ENCODE measurements at places on chromosomes 2 and 18.

- H3K36me3 ChIP-seq, result no peaks in the 10 kb centered on the region
- peaks cover 17% of the 10 kb centered on the region for H3K27me3 ChIP-seq
- H3K4me3 ChIP-seq, result no peak overlapping the region
- no peak for DNase-seq
- peaks cover 2% of the 10 kb centered on the region for H3K4me1 ChIP-seq
- H3K27ac ChIP-seq, result no peak overlapping the region
These were observed 198.9 kb upstream of the SH3BP4 start for GRCh38 chr2:234752966-234753365.

GRCh38 chr2:166013878-166014277 is 60.3 kb upstream of the TTC21B start:
- no peak overlapping the region for H3K27ac ChIP-seq
- H3K36me3 ChIP-seq, result no peaks in the 10 kb centered on the region
- DNase-seq, result no peak
- H3K27me3 ChIP-seq, result peaks cover 9% of the 10 kb centered on the region
- H3K4me1 ChIP-seq, result no peaks in the 10 kb centered on the region
- no peak overlapping the region for H3K4me3 ChIP-seq

GRCh38 chr2:61266632-61267505 is 104.9 kb downstream of the C2orf74 start:
- no peak overlapping the region for H3K27ac ChIP-seq
- H3K36me3 ChIP-seq, result peaks cover 6% of the 10 kb centered on the region
- no peak overlapping the region for H3K4me3 ChIP-seq
- DNase-seq, result no peak
- peaks cover 2% of the 10 kb centered on the region for H3K4me1 ChIP-seq
- no peaks in the 10 kb centered on the region for H3K27me3 ChIP-seq

GRCh38 chr2:28486526-28486925 is 9.3 kb upstream of the PLB1 start:
- H3K27me3 ChIP-seq, result peaks cover 8% of the 10 kb centered on the region
- no peak overlapping the region for H3K27ac ChIP-seq
- no peak for DNase-seq
- peaks cover under 1% of the 10 kb centered on the region for H3K4me1 ChIP-seq

DNA sequence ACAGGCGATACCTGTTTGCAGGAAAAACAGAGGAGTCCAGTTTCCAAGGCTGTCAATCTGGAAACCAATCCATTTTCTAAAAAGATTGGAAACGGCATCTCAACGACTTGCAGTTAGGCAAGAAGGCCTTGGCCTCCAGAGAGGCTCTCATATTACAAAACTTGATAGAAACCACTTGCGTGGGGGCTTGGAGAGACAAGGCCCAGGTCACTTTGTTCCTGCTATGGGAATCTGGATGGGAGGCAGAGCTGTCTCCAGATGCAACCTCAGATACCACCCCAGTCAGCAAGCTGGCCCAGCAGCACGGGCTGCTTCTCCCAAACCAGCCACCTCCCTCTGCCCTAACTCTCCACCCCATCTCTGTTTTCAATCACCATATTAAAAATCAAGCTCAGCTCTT is 298.8 kb downstream of the TNS1 start:
- peaks cover 21% of the 10 kb centered on the region for H3K27me3 ChIP-seq
- H3K4me1 ChIP-seq, result no peaks in the 10 kb centered on the region
- H3K27ac ChIP-seq, result no peak overlapping the region

DNA sequence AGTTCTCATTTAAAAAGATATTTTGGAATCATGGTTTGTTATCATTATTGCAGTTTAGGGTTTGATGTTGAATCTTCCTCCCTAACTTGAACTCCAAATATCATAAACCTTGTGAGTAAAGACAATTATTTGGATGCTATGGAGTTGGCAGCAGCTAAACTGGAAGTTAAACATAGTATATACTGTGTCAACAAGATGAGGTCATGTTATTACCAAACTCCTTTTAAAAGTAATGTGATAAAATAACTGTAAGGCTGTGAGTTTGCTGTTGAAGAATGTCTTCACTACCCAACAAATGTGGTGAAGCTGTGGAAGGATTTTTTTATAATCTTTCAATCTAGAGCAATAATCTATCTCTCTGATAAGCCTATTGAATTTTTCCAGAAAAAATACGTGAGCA is 16.0 kb downstream of the DNAH6 start:
- H3K4me1 ChIP-seq, result peaks cover 4% of the 10 kb centered on the region
- no peak overlapping the region for H3K27ac ChIP-seq
- H3K27me3 ChIP-seq, result no peaks in the 10 kb centered on the region
- H3K36me3 ChIP-seq, result peaks cover 2% of the 10 kb centered on the region
- no peak for DNase-seq
- H3K4me3 ChIP-seq, result no peak overlapping the region

GRCh38 chr2:56523816-56524215 is 340.0 kb downstream of the CCDC85A start:
- H3K27ac ChIP-seq, result no peak overlapping the region
- H3K4me3 ChIP-seq, result no peak overlapping the region
- no peaks in the 10 kb centered on the region for H3K27me3 ChIP-seq
- H3K36me3 ChIP-seq, result no peaks in the 10 kb centered on the region
- H3K4me1 ChIP-seq, result no peaks in the 10 kb centered on the region
